ENCODE measurements at places on chromosomes 13 and 19.

DNA sequence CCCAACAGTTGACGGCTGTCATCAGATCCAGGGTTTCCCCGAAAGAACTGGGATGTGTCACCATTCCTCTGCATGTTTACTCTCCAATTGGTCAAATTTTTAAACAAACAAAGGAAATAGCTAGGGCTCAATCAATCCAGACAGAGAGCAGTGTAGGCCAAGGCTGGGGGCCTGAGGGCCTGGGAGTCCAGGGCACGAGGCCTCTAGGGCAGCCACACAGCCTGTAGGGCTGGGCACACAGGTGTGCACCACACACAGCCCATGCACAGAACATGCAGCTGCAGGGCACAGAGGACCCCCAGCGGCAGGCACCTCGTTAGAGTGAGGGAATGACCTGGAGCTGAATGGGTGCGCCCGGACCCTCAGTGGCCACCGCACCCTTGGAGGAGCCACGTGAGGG, 9.5 kb downstream of the MIER2 start:
- no peak for DNase-seq

DNA sequence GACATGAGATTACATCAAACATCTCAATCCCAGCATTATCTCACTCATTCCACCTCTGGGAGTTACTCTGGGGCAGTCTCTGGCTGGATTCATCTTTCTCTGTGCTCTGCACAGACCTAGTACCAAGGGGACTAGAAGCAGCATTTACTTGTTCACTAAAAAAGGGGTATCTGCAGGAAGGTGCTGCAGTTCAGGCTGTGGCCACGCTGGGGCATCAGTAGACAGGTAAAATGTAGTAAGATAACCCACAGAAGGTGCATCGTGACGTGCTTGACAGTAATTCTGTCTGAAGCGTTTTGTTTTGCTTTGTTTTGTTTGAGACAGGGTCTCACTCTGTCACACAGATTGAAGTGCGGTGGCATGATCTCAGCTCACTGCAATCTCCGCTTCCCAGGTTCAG, 29.3 kb downstream of the ZNF564 start:
- no peak for DNase-seq

- DNase-seq: no peak
Measured at GRCh38 chr13:51998723-51999509, 12.3 kb downstream of the ATP7B start.

DNA sequence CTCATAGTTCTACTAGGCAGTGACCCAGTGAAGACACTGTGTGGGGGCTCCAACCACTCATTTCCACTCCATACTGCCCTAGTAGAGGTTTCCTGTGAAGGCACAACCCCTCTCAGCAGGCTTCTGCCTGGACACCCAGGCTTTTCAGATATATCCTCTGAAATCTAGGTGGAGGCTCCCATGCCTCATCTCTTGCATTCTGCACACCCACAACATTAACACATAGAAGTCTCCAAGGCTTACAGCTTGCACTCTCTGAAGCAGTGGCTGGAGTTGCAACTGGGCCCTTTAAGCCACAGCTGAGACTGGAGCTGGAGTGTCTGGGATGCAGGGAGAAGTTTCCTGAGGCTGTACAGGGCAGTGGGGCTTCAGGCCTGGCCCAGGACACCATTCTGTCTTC, 347.7 kb upstream of the SPRY2 start:
- no peak for DNase-seq

- DNase-seq: no peak
Measured at GRCh38 chr13:19984430-19985218, 26.1 kb downstream of the ZMYM2 start.

GRCh38 chr13:43003010-43003409, 11.0 kb upstream of the EPSTI1 start:
- no peak for DNase-seq

DNA sequence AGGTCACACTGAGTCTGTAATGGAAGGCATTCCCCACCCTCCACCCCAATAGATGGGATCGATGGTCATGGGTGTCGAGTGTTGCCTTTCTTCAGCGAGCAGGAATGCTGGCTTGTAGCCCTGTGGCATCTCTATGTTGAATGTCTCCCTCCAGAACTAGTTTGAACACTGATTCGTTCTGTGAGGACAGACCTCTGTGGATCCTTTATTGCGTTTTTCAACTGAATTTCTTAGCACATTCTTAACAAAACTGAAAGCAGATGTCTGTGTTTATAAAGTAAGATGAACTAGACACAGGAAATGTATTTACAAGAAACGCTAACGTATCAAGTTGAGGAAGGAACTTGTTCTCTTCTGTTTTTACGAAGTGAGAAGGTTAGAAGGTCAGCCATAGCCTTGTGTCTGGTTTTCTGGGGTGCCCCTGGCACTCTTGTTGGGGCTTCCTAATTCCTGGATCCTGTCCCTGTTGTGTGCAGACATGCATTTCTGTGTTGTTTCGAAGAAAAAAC, 36.8 kb upstream of the TM9SF2 start:
- no peak for DNase-seq

- no peak for DNase-seq
Measured at GRCh38 chr19:15417699-15418098, 1.1 kb downstream of the AKAP8L start.

- DNase-seq: no peak
Measured at GRCh38 chr13:50420718-50421472, 405.7 kb downstream of the KCNRG start.

DNA sequence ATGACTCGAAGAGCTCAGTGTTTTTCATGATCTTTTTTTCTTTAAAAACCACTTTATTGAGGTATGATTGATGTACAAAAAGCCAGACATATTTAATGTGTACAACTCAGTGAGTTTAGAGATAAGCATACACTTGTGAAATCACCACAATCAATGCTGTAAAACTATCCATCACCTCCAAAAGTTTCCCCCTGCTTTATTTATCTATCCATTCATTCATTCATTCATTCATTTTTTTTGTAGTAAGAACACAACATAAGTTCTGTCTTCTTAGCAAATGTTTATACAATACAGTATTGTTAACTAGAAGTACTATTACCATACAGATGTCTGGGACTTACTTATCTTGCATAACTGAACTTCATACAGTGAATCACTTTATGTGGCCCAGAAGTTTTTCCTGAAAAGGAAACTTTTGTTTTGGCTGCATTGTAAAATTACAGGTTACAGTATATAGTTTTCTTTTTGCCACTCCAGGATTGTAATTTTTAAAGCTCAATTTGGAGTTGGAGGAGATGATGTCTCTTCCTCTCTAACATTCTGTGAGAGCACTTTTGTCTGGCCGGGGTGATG, 6.7 kb downstream of the RAP2A start:
- no peak for DNase-seq

GRCh38 chr13:43472339-43472738, 314.4 kb downstream of the ENOX1 start:
- no peak for DNase-seq

DNA sequence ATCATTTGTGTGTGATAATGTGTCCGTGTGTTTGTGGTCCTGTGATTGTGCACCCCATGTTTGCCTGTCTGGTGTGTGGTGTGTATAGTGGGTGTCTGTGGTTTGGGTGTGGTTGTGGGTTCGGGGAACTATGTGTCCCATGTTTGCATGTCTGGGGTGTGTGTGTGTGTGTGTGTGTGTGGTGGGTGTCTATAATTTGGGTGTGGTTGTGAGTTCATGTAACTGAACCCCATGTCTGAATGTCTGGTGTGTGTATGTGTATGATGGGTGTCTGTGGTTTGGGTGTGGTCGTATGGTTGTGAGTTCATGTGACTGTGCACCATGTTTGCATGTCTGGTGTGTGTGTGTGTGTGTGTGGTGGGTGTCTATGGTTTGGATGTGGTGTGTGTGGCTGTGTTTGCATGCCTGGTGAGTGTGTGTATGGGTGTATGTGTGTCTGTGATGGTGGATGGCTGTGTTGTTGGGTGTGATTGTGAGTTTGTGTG, 11.1 kb upstream of the NFIX start:
- DNase-seq: no peak

DNA sequence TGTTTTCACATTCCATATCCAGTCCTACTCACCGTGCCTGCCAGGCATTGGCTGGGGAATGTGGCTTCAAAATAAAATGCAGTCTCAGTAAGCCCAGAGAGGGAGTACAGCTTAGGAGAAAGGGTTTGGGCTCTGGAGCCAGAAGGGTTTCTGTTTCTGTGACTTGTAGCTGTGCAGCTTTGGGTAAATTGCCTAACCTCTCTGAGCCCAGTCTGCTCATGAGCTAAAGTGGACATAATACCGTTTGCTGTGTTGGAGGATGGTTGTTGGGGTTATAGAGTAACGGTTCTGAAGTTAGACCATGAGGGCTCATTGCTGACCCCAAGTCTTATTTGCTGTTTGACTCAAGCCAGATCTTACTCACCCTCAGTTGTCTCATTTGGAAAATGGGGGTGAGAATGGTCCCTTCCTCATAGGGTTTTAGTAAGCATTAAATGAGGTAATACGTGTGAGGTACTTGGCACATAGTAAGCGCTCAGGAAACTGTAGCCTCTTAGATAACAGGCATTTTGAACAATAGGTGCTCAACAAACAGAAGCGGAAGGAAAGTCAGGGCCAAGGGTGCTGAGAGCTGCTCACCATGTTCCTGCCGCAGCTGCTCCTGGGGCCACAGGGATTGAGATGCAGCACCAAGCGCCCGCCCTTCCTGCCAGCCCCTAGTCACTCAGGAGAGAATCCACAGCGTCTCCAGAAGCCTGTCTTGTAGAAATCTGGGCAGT, 45.5 kb downstream of the C13orf42 start:
- no peak for DNase-seq

GRCh38 chr19:49362048-49362928, at the start of gene TEAD2:
TSS of gene TEAD2 (minus strand) at chr19:49362416. CDS start at chr19:49360075, 2,341 bp downstream.
- peak; percentile 75 for DNase-seq

DNA sequence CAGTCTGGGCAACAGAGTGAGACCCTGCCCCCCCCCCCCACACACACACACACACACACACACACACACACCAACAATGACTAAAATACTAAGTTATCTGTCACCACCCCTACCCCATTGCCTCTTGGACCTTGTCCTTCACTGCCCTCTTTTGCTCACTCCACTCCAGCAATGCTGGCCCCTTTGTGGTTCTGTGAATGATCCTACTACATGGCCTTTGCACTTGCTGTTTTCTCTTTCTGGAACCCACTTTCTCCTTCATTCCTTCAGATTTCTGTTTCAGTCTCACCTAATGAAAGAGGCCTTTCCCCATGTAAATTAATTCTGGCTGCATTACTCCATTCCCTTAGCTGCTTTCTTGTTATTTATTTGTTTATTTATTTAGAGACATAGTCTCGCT, 2.5 kb upstream of the SAMD4B start:
- no peak for DNase-seq

DNA sequence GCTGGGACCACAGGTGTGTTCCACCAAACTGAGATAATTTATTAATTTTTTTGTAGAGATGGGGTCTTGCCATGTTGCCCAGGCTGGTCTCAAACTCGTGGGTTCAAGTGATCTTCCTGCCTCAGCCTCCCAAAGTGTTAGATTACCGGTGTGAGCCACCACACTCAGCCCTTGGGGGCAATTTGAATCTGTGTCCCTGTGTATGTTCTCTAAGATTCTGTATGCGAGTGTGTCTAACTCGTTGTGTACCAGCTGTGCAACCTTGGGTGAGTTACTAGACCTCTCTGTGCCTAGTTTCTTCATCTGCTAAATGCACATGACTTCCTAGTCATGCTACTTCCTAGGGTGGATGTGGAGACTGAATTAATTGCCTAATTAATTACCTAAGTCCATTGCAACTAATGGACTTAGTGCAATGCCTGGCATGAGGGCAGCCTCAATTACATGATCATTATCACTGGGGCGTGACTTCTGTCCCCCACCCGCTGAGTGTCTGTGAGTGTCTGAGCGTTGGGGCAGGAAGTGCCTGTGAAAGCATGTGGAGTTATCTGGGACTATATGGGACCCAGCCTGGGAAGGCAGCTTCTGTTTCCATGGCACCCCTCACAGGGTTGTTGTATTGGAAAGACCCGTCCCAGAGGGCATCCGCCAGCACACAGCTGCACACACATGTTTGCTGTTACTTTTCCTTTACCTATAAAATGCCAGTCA, 1.8 kb upstream of the NCCRP1 start:
- no peak for DNase-seq

- no peak for DNase-seq
Measured at GRCh38 chr13:110540871-110541525, 20.5 kb downstream of the RAB20 start.

GRCh38 chr13:92727118-92727517, 499.5 kb upstream of the GPC6 start:
- DNase-seq: no peak

DNA sequence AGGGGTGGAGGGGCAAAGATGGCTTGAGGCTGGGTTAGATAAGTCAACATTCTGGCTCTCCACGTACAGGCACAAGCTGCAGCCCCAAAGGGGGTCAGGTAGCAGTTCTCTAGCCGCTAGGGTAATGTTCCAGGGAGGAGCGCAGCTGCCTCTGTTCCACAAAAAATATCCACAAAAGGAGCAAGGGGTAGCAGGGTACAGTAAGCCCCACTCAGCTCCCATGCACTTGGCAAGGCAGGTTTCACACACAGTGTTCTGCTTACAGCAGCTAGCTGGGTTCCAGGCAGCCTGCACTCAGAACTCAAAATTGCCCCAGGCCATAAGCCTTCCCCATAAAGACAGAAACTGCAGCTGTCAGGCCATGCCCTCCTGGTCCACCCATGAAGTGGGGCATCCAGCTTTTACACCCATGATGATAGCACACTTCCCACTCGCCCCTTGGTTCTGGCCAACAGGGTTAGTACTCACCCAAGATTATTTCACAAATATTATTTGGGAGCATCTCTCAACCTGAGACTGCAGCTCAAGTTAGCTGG, 130.0 kb downstream of the CYSLTR2 start:
- no peak for DNase-seq

DNA sequence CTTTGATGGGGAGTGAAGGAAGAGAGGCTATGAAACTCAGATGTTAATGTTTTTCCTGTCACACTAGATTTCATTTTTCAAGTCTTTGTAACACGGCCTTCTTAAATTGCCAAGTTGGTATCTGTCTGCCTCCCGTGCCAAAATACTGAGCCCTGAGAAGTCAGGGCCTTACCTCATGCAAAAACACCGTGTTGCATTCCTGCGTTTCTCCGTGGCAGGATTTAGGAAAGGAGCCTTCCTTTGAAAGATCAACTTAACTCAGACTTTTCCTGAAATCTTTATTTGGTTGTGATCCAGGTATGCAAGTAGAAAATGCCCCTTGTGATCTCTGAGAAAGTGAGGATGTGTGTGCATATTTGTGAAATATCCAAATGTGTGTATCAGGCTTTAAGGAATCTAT, 1291.0 kb upstream of the SLC10A2 start:
- DNase-seq: no peak

DNA sequence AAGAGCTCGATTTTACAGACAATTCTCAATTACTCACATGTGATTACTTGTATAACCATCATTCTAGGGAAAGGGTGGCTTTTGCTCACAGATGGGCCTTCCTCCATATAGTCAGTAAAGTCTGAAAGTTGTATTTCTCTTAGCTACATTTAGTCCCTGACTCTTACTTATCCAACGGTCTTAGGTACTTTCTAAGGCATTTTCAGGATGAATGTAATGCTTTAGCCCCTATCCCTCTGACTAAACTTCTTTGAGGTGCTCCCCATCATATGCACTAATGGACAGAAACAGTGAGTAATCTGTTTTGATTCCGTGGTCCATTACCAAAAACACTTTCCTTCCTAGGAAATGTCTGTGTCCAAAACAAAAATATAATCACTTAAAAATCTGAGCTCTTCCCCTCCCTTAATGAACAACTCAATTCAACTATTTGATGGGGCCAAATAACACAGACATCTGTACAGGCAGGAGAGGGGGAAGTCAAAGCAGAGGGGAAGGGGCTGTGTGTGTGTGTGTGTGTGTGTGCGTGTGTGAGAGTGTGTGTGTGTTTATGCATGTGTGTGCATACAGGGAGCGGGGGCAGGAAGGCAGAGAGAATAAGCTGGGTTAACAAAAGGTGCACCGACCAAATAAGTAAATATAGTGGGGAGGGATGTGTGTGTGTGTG, 84.9 kb downstream of the USP12 start:
- DNase-seq: no peak

Measured in tibial artery (tissue), 4 donors.